ENCODE measurements at places on chromosomes 1 and 21.

DNA sequence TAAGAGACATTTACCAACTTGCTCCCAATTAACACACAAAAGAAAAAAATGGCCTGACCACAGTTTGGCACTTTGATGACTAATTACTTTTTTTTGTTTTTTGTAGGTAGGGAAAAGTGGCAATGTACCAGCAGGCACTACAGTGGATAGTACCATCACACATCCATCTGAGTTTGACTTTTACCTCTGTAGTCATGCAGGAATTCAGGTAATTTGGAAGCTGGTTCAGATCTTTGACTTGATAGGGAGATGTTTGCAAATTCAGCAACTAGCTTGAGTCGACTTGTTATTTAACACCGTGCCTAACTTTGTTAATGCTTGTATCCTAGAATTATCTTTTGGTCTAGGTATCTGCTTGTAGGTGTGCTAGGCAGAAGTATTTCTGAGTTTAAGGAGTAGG, 33.0 kb upstream of the AGO1 start:
- DNase-seq = no peak

DNA sequence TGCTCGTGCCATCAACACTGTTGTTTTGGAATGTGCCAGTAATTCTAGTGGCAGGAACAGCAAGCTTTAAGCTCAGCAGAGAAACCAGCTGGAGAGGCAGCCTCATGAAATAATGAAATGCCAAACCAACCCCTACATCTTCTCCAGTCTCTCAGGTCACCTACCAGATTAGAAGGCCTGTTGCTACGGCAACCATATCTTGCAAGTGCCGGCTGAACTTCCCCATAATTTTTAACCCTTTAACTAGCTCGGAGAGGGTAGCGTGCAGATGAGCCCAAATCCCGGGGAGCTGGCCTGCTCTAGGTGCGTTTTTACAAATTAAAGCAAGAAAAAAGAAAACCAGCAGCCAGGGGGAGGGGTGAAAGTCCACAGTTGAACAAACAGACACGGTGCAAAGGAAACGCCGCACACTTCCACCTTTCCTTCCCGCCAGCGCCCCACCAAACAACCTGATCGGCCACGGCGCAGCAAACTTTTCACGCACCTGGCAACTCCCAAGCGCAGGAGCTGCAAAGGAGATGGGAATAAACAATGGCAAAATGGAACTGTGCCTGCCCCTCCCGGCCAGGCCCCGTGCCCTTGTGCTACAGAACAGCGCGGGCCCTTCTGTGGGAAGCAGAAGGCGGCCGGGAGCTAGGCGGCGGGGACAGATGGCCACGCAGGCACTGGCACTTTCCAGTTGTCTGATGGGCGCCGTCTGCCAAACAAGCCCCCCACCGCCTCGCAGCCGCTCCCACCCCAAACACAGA, 50.1 kb downstream of the SSBP3 start:
- no peak for DNase-seq

DNA sequence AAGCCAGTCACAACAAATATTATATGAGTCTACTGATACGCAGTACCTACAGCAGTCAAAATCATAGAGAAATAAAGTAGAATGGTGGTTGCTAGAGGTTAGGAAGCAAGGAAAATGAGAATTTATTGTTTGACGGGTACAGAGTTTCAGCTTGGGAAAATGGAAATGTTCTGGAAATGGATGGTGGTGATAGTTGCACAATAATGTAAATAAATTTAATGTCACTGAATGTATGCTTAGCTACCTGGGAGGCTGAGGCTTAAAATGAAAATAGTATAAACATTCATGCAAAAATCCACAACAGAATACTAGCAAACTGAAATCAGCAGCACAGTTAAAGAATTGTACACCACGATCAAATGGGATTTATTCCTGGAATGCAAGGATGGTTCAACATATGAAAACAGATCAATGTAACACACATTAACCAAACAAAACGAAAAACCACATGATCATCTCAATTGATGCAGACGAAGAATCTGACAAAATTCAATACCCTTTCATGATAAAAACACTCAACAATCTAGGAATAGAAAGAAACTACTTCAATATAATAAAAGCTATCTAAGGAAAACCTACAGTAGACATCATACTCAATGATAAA, 10.7 kb downstream of the TUT4 start:
- peak; percentile 5 for DNase-seq

- no peak for DNase-seq
Measured at GRCh38 chr1:63866084-63866483, 92.3 kb downstream of the ROR1 start.

- DNase-seq = no peak
Measured at GRCh38 chr21:29649406-29649814, 290.4 kb downstream of the GRIK1 start.

- no peak for DNase-seq
Measured at GRCh38 chr1:226957714-226958113, 17.6 kb downstream of the COQ8A start.

DNA sequence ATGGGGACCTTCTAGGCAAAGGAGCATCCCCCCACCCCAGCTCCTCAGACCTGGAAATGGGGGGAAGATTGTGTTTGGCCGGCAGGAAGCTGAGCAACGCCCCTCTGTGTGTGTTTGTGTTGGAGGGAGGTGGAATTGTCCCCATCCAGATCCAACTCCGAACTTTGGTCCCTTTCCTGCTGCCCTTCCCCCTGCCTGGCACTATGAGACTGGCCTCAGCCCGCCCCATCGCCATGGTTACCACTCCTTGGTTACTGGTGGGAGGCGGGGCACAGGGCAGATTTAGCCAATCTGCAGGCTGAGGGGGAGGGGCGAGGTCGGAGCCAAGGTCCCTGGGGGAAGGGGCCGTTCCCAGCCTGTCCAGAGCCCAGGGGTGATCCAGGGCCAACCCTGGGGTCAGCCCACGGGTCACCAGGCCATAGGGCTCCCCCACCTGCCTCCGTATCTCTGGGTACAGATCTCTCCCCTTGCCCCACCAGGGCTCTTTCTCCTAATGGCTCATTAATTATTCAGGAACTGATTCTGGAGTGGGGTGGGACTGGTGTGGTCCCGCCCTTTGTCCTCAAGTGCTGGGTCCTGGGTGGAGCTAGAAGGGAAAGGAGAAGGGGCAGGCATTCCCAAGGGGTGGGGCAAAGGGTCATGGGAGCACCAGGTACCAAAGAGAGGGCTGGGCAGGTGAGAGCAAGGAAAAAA, 15.2 kb downstream of the PTPRF start:
- DNase-seq = peak; percentile 62

- DNase-seq = no peak
Measured at GRCh38 chr1:13763991-13764390, 64.0 kb downstream of the PRDM2 start.

- DNase-seq = peak; percentile 38
Measured at GRCh38 chr1:206560007-206560716, 52.1 kb downstream of the EIF2D start.

GRCh38 chr1:99347041-99347684, 82.9 kb downstream of the PLPPR4 start:
- no peak for DNase-seq

DNA sequence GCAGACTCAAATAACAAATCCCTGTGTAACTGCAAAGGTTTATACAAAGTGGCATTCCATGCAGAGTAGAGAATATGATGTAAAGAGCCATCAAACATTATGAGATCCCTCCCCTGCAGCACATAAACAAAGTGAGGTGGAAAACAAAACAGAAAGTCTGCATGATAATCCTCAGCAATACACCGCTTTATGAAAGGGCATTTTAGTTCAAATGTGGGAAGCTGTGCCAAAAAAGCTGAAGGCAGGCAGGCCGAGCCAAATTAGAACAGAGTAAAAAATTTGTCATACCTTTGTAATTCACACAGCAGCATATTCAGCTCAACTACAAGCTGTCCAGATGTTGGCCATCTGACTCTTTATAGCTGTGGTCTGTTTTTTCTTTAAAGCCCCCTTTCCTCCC, 113.5 kb downstream of the LHX9 start:
- DNase-seq = no peak

- DNase-seq = no peak
Measured at GRCh38 chr1:7253118-7253480, 467.8 kb downstream of the CAMTA1 start.

DNA sequence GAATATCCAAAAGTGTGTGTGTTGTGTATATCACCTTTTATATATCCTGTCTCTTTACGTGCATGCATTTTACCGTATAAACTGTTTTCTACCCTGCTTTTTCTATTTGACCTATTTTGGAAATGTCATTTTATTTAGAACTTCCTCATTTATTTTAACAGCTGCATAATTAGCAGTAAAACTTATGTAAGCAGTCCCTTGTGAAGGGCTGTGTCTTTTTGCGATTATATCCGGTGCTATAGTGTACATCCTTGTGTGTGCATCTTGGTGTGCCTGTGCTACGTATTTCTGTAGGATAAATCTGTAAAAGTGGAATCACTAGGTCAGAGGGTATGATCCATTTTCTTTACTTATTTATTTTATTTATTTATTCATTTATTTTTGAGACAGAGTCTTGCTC, 7.2 kb downstream of the LGALS8 start:
- no peak for DNase-seq

DNA sequence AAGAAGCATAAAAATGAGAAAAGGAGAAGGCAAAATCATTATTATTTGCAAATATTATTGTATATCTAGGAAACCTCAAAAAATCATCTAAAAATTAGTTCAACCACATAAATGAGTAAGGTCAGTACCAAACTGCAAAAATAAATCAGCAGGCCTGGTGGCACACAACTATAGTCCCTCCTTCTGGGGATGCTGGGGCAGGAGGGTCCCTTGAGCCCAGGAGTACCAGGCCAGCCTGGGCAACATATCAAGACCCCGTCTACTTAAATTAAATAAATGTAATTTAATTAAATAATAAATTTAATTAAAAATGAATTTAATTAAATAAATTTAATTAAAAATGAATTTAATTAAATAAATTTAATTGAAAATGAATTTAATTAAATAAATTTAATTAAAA, 40.3 kb upstream of the TRIM67 start:
- DNase-seq = no peak

GRCh38 chr1:20494609-20495311, 8.8 kb upstream of the CAMK2N1 start:
- peak; percentile 90 for DNase-seq

DNA sequence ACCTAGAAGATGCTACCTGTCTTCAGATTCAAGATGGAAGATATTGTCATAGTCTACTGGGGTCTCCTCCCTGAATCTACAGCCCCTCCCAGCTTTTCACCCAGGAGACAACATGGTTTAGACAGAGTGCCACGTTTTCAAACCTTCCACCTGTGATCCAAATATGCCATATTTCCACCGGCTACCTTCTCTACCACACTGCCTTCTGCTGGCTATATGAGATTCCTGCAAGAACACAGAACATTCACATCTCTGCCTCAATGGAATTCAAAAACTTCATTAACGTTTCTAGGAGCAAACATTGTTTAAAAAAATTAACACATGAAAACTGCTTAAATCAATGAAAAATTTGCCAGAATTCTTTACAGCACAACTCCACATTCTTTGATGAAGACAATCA, 12.9 kb upstream of the LELP1 start:
- DNase-seq = no peak

GRCh38 chr1:170711682-170712081, 47.8 kb downstream of the PRRX1 start:
- peak; percentile 17 for DNase-seq

DNA sequence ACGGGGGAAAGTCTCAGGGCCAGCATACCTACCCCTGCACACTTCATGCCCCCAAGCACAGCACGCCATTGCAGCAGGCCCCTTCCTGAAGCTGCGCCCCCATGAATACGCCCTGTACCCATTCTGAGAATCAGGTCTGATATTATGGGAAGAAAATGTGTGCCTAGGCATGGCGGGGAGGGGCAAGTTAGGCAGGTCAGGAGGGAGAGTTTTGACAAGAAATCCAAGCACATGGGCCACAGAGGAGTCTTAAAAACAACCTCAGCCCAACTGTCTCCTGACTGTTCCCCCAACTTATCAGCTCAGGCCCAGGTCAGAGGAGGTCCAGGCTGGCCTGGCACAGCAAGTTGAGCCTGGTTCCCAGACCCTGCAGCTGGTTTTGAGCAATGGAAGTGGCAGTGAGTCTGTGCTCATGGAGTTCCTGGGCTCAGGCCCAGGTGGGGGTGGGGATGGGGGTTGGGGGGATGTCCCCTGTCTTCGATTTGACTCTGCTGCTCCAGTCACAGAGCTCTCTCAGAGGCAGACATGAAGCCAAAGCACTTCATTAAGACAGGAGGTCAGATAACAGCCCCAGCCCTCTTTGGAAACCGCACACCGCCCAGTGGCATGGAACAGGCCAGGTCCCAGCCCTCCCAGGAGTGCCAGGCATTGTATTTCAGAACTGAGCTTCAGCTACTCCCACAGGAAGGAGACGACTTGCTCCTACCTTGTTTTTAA, 20.6 kb upstream of the BCAR3 start:
- no peak for DNase-seq

GRCh38 chr1:30126848-30127247, 596.5 kb downstream of the MATN1 start:
- DNase-seq = no peak

DNA sequence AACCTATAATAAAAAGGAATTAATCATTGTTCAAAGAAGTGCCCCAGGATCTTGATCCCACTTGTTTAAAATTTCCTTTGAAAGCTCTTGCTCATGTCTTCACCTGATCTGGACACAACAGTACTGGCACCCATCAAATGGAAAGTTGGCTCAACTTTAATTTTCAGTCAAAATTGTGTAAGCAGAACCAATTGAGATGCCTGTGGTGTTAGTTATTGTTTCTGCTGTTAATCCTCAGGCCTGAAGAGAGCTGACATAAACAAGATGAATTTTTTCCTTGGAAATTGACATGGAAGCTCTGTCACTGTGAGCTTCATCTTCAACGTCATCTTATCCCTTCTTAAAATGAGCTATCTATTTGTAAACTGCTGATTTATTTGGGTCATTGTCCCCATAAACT, 88.3 kb upstream of the TNFSF4 start:
- peak; percentile 38 for DNase-seq

DNA sequence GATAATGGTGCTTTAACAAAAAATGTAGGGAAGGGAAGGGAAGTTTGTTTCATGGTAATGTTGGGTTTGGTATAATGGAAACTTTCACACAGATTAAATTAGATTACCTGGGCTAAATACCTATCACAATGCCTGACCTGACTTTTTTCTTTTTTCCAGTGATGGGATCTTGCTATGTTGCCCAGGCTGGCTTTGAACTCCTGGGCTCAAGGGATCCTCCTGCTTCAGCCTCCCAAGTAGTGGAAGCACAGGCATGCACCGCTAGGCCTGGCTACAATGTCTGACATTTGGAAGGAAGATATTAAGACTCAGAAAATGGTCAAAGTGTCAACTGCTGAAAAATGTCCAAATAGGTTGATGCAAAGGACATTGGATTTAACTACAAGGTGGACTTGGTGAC, 67.4 kb downstream of the KCNK1 start:
- DNase-seq = no peak

DNA sequence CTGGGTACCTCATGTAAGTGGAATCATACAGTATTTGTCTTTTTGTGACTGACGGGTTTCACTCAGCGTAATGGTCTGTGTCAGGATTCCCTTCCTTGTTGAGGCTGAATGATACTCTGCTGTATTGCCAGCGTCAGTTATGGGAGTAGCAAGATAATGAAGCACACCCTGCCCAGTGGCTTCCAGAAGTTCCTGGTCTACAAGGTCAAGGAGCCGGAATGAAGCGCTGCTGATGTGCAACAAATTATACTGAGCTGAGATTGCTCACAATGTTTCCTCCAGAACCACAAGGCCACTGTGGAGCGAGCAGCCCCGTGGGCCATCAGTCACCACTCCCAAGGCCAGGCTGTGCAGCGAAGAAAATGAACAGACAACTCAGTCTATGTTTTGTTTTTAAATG, 24.0 kb upstream of the TDRD10 start:
- no peak for DNase-seq

GRCh38 chr1:206706298-206706791, 21.6 kb downstream of the MAPKAPK2 start:
- peak; percentile 83 for DNase-seq

- peak; percentile 49 for DNase-seq
Measured at GRCh38 chr1:8663090-8663802, 154.2 kb downstream of the RERE start.
